ENCODE measurements at places on chromosomes 3 and 15.

GRCh38 chr3:12479919-12480427 is 4.3 kb upstream of the TSEN2 start:
- no peak for DNase-seq

DNA sequence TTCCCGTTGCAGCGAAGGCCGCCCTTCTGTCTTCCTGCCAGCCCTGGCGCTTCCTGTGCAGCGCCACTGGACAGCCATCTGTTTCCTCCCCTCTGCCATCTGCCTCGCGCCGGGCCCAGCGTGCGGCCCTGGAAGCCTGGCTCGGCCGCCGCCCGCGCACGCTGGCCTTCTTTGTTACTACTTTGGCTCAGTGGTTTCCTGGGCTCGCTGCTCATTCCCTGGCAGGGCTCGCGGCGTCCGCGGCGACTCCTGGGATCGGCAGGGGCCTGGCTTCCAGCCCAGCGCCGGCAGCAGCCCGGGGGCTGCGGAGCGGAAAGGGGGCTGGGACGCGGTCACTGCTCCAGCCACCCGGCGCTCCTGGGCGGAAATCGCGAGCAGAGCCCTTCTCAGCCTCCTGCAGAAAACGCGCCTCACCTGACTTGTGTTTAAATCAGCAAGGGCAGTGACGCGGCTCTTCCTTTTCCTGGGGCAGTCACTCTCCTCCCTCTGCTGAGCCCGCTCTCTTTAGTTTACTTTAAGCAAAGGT is 10.0 kb downstream of the CMTM7 start:
- peak; percentile 21 for DNase-seq

DNA sequence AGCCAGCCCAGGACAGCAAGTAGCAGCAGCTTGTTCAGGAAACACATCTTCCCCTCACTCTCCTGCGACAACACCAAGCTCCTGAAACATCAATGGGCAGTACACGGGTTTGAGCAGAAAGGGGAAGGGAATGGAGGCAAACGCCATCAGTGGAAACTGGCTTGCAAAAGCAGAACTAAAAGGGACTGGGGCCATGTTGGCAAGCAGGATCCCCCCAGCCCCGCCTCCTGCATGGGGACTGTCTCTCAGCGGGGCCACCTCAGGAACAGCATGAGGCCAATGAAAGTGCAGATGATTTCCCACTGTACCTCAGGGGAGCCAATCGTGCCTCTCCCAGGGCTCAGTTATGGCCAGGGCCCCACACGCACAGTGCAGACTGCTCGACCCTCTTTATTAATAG is 6.8 kb downstream of the CDAN1 start:
- DNase-seq = no peak

- DNase-seq = no peak
Observed at GRCh38 chr3:129911261-129911861, 17.9 kb upstream of the TMCC1 start.

DNA sequence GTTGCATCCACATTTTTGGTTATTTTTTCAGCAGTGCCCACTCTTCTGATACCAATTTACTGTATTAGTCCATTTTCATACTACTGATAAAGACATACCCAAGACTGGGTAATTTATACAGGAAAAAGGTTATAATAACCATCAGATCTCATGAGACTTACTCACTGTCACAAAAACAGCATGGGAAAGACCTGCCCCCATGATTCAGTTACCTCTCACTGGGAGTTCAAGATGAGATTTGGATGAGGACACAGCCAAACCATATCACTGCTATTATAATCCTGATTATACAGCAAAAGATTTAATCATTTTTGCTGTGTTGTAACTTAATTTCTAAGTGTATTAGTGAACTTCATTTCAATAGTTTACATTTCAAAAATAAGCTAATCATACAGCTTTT is 6.6 kb downstream of the ZBED2 start:
- DNase-seq = no peak

- no peak for DNase-seq
Observed at GRCh38 chr15:31486906-31487695, 160.5 kb downstream of the KLF13 start.

DNA sequence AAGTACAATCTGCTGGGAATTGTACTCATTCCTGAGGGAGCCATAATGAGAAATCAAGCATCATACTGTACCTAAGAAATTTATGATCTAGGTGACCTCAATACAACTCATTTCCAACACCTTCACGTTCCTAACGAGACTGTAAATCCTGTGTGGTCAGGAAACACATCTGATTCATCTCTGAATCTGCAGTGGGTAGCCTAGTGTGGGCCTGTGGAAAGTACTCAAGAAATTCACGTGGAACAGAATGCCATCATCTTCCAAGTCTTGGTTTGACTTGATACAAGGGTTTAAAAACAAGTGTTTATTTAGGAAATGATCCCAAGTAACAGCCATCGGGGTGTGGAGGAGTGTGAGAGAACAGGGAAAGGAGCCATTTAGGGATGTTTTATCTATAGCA is 568.9 kb downstream of the EDEM1 start:
- DNase-seq = no peak

GRCh38 chr15:70566047-70566835 is 197.1 kb downstream of the UACA start:
- DNase-seq = no peak

DNA sequence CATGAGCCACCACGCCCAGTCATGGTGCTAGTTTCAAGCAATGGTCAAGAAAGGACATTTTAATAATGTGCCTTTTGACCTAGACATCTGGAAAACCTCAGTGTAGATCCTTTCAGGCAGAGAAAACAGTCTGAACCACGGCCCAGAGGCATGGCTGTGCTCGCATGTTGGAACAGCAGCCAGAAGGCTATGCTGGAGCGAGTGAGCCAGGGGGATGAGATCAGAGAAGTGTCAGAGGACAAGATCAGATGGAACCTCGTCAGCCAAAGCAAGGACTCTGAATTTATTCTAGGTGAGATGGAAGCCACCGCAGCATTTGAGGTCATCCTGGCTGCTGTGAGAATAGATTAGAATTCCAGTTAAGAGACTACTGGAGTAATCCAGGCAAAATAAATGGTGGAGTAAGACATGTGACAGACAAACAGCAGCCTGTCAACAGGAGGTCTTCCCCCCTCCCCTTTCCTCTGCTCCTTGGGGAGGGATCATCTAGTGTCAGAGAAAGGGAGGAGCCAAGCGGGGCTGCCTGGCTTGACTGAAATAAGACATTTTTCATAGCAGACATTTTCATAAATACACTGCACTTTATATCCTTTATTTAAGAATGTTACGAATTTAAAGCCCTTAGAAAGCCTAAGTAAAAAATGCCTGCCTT is 40.4 kb upstream of the ACKR4 start:
- no peak for DNase-seq

DNA sequence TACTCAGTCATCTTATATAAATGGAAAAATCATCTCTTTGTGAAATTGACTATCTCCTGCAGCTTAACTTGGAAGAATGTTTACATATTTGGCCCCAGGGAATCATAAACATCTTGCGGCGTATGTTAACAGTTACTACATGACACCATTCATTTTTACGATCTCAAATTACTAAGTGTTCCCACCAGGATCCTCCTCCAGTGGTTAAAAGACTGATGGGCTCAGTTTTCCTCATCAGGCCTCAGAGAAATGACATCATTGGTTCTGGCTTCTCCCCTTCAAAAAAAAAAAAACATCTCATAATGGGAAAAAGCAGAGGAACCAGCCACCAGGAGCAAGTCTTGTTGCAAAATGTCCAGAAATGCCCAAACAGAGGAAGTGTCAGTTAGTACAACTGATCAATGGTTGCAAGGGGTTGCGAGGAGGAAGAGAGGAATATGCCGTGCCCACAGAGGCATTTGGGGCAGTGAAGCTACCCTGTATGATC is 70.5 kb upstream of the LIPC start:
- DNase-seq = peak; percentile 73

DNA sequence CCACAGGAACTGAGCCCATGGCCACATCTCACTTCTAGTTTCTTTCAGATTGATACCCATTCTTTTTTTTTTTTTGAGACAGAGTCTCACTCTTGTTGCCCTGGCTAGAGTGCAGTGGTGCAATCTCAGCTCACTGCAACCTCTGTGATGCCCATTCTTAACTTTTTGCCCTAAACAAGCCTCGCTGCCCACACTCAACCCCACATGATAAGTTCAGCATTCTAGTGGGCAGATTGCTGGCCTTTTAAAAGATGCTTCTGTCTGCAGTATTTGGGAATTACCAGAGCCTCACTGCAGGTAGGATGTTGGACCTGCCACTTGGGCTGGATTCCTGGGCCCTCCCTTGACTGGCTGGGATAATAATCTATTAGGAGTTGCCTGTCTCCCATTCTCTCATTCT is 51.0 kb downstream of the TRANK1 start:
- DNase-seq = no peak

DNA sequence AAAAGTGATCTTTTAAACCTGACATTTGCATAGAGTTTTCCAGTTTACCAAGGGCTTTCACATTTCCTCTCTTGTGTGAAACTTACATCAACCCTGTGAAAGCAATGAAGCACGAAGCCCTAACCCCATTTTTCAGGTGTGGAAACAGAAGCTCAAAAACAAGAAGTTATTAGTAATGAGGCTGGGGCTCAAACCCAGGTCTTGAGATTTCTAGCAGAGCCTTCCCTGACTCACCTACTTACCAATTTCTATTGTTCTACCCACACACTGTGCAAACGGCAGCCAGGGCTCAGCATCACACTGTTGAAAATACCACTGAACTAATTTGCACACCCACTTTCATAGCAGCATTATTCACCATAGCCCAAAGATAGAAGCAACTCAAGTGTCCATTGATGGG is 117.8 kb upstream of the IGF1R start:
- no peak for DNase-seq

- DNase-seq = no peak
Observed at GRCh38 chr15:88649286-88649733, 10.5 kb downstream of the ISG20 start.

DNA sequence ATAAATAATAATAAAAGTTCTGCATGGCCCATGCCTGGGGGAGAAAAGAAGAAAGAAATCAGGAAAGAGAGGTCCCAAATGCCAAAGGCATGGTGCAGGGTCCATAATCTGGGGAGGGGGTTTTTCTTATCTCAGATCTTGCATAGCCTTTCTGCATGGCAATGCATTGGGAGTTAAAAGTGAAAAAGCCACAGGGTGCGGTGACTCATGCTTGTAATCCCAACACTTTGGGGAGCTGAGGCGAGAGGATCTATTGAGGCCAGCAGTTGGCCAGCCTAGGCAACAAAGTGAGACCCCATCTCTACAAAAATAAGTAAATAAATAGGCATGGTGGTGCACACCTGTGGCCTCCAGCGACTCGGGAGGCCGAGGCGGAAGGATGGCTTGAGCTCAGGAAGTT is 76.8 kb upstream of the GATA2 start:
- DNase-seq = no peak

- DNase-seq = no peak
Observed at GRCh38 chr3:21484057-21484827, 266.8 kb downstream of the ZNF385D start.

GRCh38 chr3:25007974-25008658 is 419.9 kb upstream of the RARB start:
- no peak for DNase-seq

- DNase-seq = no peak
Observed at GRCh38 chr3:113927556-113927955, 20.3 kb upstream of the ZDHHC23 start.

- no peak for DNase-seq
Observed at GRCh38 chr3:161540594-161540993, 44.0 kb downstream of the OTOL1 start.

DNA sequence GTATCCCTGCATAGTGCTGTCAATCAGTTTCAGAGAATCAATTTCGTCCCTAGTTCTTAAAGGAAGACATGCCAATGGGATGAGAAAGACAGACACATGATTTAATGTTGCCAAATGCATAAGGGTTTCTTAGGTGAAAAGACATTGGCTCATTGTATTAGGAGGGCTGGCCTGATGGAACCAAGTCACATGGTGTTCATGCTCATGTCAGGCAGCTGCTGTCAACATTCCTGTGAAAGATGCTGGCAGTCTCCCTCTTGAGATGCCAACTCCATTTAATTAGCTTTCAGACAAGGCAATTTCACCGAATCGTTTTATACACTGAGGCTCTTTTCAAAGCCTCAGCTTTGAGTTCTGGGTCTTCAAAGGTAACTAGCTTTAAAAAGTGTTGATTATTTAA is 16.1 kb upstream of the IL1RAP start:
- DNase-seq = no peak

DNA sequence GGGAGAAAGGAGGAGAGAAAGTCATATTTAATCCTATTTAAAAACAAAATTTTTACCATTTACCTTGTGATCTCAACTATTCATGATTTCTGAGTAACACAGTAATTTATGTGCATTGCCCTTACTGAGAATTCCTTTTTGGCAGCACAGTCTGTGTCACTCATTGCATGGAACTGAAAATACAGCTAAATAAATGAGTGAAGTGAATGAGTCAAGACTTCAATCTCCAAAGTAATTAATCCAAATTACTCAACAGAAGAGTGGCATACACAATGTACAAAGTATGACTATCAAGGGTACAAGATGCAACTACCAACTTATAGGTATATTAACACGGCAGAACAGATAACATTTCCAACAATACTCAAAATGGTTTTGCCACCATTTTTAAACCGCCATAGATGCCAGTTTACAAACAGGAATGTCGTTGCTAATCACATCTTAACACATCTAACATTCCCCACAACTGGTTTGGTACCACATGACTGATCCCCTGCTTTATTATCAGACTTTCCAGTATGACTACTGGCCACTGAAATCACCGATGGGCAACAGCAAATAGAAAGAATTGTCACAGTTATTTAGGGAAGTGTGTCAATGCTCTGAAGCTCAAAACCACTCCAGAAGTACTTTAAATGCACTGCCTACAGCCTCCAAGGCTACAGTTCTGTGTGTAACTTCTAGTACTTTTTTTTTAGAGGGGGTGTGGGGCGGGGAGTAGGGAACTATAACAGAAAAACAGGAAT is 410.4 kb downstream of the SHQ1 start:
- no peak for DNase-seq

DNA sequence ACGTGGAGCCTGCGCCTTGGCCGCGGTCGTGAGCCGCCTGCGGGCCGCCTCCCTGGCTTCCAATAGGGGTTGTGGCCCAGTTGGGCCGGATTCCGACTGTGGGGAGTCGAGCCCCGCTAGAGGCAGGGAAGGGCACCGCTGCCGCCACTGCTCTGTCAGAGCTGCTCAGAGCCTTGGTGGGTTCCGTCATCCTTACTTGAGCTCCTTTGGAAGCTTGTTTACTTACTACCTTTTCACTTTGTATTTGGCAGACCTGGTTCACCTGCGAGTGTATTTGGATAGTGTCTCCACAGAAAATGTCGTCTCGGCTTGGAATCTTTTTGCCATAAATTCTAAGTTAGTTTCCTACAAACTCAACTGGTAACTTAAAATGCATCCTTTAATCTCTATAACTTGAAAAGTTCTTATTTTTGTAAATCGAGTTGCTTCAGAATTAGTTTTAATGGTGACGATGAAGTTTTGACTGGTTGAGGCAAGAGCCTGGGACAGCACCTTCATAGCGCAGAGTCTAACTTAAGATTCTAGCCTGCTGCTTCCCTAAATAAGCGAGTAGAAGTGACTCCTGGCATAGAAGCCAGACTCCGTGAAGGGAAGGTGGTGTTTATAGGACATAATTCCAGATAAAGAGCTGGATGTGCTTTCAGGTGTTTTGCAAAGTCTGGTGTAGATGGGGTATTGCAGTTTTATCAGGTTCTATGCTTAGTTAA is 800 bp downstream of the DAG1 start:
- no peak for DNase-seq

Measured in NCI-H2171 (cell line).